ENCODE measurements at places on chromosomes 16 and 17.

DNA sequence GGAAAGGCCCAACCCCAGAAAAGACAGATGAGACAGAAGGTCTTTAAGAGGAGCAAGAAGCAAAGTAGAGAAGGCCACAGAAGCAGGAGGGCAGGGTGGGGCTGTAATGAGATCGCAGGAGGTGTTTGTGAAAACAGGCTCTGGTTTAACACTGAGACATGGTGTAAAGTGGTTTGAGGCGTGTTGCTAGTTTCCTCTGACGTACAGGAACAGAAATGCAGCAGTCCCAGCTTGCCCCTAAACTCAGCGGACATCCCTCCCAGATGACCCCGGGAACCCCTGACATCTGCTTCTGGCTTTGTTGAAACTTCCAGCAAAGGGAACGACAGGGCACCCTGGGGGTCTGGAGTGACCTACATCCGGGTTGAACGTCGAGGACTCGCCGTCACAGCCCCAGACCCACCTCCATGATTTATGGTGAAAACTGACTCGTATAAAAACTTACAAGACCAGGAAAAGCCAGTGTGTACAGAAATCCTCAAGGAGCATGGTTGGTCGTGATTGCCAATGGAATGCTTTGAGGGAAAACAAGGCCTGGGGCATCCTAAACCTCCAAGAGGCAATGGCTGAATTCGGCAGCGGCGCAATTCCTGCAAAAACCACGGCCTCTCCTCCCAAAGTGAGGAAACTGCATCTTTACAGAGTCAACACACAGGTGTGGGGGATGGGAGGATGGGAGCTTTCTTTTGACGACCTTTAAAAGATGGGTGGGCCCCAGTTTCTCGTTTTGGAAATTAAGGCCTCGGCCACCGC, 25.8 kb downstream of the LITAF start:
- no peak for DNase-seq

GRCh38 chr16:11640987-11641817, 27.1 kb upstream of the SNN start:
- DNase-seq: peak; percentile 49

DNA sequence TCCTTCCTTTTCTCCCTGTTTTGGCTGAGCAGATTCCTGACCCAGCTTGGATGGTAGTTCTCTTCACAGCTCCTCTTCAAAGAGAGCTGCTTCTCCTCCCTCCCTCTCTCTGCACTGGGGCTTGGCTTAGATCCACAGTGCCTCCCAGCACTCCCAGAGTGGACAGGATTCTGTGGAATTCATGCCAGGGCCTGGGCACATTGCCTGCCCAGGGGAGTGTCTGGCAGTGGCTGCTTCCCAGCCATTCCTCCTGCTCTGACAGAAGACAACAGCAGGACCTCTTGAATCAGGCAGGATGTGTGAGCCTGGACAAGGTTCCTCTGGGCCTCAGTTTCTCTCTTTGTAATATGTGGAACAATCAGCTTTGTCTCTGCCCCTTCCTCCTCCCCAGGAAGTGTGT, 4.5 kb upstream of the MMP28 start:
- DNase-seq: no peak

- no peak for DNase-seq
Measured at GRCh38 chr16:66936889-66937554, 1.7 kb downstream of the CES2 start.

- no peak for DNase-seq
Measured at GRCh38 chr16:8632675-8633182, 11.2 kb downstream of the METTL22 start.

DNA sequence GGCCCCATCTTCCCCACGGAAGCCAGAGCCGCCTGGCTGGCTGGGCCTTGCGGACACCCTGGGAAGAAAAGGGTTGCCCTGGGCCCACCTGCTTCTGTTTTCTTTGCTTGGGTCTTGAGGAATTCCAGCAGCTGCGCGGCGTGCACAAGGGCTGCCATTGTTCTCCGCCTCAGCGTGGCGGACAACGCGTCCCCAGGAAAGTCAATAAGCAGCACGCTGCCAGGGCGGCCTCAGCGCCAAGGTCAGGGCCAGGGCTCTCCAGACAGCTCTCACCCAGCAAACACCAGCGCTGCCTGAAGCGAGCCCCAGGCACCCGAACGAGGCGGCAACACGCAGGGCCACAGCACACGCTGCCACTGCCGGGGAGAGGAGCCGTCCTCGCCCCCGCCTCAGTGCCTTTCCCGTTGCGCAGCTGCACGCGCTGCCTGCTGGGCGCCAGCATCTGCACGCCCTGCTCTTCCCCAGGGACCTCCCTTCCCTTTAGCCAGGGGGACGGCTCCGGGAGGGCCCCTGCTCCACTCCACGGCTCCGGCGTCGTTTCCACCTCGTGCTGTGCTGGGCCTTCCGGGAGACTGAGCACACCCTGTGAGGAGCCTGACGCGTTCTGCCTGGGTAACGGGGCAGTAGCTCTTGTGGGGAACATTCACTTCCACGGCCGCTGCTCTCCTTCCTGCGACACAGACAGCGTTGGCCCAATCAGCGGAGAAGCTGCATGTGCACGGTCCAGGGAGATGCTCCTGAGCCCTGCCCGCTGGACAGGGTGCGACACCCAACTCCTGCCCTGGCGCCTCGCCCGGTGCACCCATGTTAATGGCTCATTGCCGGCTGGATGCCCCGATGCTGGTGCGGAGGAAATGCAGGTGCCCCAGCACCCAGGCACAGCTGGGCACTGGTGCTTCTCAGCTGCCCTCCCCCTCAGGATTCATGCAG, 57.8 kb downstream of the LMF1 start:
- DNase-seq: no peak

GRCh38 chr16:52976539-52977167, 76.0 kb downstream of the CHD9NB start:
- DNase-seq: peak; percentile 5

DNA sequence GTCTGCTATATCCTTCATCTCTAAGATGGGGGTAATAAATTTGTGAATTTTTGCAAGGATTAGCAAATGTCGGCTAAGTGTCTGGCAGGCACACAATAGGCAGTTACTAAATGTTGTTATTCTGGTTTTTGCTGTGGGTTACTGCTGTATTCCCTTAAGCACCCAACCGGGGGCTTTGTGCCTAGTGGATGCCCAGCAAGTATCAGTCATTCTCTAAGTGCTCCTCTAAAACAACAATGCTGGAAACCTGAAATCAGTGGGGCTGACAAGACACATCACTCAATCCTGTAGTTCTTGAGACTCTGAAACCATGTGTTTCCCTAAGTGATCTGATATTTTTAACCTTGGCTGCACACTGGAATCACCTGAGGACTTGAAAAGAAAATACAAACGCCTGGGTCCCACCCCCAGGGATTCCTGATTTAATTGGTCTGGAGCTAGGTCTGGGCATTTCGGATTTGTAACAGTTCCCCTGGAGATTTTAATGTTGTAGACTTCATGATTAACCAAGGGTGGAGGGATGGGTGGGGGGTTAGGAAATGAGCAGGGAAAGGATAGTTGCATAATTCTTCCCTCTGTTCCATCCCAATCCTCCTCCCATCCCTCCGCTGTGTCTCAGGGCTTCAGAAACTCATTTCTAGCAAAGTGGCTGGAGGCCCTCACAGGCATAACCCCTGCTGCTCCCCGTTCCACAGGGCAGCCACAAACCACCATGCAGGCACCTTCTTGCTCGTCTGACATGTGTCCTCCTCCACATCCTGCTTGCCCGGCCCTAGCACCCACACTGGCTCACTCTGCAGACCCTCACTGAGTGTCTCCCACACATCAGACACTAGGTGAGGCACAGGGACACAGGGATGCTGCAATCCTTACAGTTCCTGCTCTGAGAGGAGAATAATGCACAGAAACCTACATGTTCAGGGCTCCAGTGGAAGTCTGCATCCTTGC, 61.7 kb upstream of the LYRM9 start:
- DNase-seq: no peak

- DNase-seq: no peak
Measured at GRCh38 chr16:63082101-63082500, 1045.9 kb upstream of the CDH8 start.

DNA sequence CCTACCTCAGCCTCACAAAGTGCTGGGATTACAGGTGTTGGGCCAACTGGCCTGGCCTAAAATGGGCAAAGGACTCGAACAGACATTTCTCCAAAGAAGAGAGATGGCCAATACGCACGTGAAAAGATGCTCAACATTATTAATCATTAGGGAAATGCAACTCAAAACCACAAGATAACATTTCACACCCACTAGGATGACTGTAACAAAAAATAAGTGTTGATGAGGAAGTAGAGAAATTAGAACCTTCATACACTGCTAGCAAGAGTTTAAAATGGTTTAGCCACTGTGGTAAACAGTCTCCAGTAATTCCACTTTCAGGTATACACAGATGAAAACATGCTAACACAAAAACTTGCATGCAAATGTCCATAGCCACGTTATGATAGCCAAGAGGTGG, 5.7 kb downstream of the TMED6 start:
- DNase-seq: no peak

GRCh38 chr17:3957735-3958599, 6.3 kb downstream of the ATP2A3 start:
- DNase-seq: no peak

DNA sequence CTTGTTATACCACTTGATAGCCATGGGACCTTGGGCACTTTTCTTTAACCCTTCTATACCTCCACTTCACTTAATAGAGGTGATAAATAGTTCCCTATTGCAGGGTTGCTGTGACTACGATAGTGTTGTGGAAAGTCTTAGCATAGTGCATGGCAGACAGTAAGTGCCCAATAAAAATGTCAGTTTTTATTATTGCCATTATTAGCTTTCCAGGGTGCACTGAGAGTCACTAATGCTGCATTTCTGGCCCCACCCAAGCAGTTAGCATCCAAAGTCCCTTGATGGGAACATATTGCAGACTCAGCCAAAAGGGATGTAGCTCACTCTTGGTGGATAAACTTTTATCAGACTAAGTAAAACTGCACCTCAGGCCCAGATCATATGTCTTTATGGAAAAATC, 41.5 kb upstream of the TEKT3 start:
- no peak for DNase-seq

GRCh38 chr16:46729326-46729995, 18.7 kb downstream of the MYLK3 start:
- no peak for DNase-seq

- DNase-seq: no peak
Measured at GRCh38 chr16:85312642-85313525, 200.6 kb upstream of the CIBAR2 start.

DNA sequence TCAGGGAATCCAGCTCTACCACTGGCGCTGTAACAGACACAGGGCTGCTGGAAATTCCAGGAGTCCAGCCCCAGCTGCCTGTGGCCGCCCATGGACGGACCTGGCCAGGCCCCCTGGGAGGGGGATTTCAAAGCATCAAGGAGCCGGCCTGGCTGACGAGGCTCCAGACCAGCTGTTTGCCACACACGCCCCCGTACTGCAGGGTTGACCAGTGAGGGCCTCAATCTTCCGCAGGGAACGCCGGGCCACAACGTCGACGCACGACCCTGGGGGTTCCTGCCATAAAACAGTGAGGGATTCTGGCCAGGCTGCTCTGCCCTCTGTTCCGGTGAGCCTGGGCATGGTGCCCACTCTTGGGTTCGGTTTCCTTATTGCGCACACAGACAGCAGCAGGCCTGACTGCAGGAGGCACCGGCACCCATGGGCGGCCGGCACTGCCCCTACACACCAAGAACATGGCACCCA, 3.7 kb downstream of the LMF1 start:
- no peak for DNase-seq

DNA sequence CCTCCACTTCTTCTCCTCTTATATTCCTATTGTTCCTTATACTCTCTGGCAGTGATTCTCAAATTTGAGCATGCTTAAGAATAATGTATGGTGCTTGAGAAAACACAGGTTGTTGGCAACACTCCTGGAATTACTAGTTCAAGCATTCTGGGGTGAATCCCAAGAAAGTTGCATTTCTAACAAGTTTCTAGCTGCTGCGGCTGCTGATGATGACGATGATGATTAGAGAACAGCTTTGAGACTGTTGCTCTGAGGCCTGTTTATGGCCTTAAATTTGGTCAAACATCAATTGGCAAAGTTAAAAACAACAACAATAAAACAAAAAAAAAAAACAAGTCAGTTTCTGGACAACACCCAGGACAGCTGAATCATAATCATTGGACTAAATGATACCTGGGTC, 961.9 kb downstream of the CDH11 start:
- no peak for DNase-seq

DNA sequence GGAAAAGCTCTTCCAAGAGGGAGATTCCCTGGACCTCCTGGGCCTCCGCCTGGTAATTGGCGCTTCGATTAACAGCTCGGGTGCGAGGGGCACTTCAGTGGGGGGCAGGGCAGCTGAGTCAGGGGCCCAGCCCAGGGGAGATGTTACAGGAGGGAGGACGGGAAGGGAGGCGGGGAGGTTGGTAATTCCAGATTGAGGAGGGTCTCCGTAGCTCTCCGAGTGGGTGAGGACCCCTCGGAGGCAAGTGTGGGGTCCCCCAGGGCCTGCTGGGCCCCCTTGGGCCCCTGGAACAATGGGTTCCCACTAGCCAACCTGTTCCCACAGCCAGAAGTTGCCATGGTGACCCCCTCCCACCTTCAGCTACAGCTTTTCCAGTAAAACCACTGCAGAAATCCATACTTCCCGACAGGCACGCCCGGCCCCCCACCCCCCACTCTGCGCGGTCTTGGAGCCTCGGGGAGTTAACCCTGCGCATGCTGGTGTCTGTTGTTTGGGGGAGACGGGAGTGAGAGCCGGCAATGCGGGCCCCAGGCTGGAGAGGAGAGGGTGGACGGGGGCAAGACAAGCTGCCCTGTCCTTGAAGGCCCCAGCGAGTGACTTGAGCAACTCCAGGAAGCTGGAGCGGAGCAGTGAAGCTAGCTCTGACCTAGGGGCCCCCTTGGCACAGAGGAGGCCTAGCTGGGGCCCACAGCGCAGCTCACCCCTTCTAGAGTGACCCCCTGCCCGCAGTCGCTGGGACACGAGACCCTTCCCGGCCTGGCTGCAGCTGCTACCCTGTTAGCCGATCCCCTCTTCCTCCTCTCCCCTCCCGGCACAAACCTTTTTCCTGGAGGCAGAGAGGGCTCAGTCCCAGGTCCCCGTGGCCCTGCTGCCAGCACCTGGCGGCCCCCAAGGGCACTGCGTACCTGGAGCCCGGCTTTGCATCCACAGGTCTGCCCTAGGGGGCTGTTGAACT, 37.8 kb downstream of the TMEM235 start:
- DNase-seq: no peak

- DNase-seq: no peak
Measured at GRCh38 chr17:14959106-14959648, 305.9 kb downstream of the PMP22 start.

DNA sequence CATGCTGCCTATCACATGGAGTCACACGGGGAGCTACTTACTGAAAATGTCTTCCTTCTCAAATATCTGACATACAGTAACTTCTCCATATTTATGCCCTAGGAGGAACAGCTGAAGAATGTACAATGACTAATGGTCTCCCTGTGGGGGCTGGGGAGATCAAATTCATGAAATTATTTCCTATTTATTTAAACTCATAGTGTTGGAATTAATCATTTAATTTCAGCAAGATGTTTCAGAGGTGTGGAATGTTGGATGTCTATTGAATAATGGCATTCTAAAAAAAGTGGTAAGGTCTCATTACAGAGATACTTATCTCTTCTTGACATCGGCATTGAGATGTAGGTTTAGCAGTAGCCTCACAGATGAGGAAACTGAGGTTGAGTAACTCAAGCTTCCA, 214.3 kb upstream of the CDH11 start:
- peak; percentile 55 for DNase-seq
